ENCODE measurements at places on chromosomes 1 and 21.

- no peak for DNase-seq
These were observed 321.3 kb upstream of the USP24 start for GRCh38 chr1:55536545-55536865.

GRCh38 chr1:186887203-186887602, 58.5 kb downstream of the PLA2G4A start:
- no peak for DNase-seq

DNA sequence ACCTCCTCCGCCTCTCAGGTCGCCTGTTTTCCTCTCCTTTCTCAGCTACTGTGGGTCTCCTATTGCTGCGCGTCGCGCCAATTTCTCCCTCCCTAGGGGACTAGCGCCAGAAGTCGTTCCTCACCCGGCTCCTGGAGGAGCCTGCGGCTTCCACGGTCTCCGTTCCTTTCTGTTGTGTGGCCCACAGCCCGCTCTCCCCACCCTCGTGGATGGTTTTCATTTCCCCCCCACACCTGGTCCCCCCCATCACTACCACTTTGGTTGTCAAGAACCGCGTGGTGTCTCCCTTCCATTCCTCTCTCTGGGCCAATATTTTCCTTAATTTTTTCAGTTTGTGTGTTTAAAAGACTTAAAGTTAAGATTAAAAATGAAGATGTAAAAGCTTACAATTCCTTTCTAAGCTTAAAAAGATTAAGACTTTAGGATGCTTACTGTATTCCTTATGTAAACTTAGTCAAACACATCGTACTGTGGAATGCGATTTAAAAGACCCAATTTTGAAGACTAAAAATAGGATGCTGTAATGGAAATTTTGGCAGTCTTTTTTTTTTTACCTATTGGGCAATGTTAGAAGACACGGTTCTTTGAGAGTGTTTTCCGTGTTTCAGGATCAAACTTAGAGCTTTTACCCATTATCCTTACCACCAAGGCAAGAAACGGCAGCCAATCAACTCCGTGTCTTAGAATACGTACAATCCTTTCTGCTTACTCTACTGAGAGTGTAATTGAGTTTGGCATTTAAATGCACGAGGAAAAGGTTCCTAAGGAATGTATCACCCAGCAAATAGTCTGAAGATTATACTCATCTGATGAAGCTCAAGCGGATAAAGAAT, 773 bp downstream of the CNST start:
- no peak for DNase-seq

GRCh38 chr1:176183618-176184017, 23.5 kb downstream of the COP1 start:
- DNase-seq = no peak

GRCh38 chr1:212470059-212470458, 37.3 kb downstream of the NENF start:
- peak; percentile 77 for DNase-seq

DNA sequence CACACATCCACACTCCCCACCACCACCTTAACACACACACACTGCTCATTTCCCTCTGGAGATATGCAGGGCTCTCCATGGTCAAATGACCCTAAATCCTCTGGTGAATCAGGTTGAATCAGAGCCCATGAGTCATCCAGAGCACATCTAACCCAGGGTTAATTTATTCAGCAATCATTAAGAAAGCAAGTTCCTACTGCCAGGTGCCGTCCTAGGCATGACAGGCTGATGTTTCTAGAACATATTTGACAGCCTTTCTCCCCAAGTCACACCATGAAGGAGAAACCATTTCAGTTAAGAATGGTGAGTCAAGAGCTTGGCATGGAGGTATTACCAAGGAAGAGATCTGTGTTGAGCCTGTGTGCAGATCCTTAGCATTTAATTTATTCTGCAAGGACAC, 194.3 kb upstream of the CAMK1G start:
- no peak for DNase-seq

GRCh38 chr21:44900559-44901251, 20.0 kb downstream of the ITGB2 start:
- DNase-seq = no peak

- DNase-seq = no peak
These were observed 5.9 kb downstream of the ANKRD35 start for GRCh38 chr1:145879775-145880174.

GRCh38 chr1:9654051-9654833, 2.7 kb downstream of the PIK3CD start:
- DNase-seq = no peak

- DNase-seq = no peak
These were observed 39.9 kb upstream of the PPP1R15B start for GRCh38 chr1:204451352-204452124.

GRCh38 chr1:115713906-115714305, 54.6 kb downstream of the CASQ2 start:
- DNase-seq = no peak

DNA sequence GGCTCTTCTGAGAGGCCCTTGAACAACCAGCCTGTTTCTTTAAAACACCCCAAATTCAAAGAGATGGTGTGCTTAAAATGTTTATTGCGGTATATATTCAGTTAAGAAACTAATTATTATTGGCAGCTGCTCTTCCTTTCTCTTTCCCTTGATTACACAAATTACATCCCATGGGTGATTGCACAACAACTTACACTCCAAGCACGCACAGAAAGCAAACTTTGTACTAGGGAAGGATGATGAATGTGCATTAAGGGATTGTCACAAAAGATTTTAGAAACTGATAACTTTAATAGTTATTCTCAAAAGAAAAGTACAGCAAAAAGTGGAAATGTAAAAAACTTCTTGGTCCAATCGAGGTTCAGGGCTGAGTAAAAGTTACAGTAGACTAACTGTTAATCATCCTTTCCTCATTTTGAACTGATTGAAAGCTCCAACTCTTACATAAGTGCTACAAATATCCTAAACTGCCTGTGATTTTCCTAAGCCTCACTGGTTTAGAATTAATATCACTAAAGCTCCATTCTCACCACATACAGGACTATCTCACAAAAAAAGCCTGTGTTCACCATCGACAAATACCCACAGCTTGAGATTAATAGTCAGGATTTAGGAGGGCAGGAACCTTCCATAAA, 153.4 kb downstream of the TTLL7 start:
- no peak for DNase-seq

DNA sequence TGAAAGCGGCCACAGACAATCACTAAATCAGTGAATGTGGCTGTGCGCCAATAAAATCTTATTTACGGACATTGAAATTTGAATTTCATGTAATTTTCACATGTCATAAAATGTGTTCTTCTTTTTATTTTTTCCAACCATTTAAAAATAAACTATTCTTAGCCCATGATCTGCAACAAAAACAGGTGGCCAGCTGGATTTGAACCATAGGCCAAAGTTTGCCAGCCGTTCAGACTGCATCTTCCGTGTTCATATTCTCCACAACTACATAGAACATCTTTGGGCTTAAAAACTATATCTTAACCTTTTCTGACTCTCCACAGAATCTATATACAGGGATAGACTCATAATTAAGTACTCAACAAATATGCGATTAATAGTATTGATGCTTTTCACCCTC, 81.2 kb upstream of the RALGPS2 start:
- DNase-seq = no peak

GRCh38 chr1:166875734-166876539, at the start of gene TADA1:
Gene TADA1, minus strand, starts transcription at chr1:166876264. Its CDS starts 31 bp downstream, at chr1:166876233.
- peak; percentile 99 for DNase-seq

GRCh38 chr21:25929856-25930520, 195.2 kb downstream of the GABPA start:
- DNase-seq = no peak

GRCh38 chr1:37437087-37437486, 37.3 kb upstream of the ZC3H12A start:
- no peak for DNase-seq

GRCh38 chr1:158200527-158200926, 19.8 kb downstream of the CD1D start:
- no peak for DNase-seq

DNA sequence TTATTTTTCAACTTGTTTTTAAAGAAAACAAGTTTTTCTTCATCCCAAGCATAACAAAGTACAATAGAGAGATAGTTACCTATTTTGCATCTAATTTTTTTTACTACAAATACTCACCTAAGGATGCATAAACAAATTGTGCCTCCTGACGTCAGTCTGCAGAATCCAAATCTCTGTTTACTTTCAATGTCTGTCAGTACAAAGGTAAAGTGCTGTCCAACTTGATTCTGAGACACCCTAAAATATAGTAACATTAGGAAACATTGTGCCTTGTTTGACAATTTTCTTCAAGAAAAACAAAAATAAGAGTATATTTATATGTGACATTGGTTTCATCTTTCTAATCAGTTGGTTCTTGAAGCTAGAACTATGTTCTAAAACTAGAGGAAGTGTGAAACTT, 103.4 kb downstream of the DENND1B start:
- no peak for DNase-seq

DNA sequence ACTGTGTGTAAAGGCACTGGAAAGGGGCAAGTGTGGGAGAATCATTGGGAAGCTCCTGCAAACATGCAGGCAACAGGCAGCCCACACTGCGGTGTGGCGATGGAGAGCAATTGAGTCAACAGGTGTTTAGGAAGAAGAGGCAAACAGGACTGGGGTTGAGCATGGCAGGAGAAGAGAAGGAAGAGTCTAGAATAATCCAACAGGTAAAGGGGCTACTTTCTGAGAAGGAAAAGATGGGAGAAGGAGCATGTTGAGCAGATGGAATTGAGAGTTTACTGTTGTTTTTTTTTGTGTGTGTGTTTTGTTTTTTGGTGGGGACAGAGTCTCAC, 4.2 kb downstream of the DOP1B start:
- DNase-seq = no peak

DNA sequence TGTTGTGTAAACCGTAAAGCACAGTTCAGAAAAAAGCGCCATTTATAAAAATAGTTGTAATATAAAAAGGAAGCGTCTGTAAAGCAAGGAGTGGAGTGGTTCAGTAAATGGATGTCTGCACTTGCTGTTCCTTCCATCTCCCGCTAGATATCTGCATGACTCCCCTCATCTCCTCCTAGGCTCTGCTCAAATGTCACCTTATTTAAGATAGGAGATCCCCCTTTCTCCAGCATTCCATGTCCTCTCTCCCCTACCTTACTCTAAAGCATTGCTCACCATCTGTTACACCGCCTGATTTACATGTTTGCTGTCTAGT, 745 bp downstream of the MUL1 start:
- no peak for DNase-seq

- no peak for DNase-seq
These were observed 536.6 kb downstream of the RWDD3 start for GRCh38 chr1:95770581-95770980.

DNA sequence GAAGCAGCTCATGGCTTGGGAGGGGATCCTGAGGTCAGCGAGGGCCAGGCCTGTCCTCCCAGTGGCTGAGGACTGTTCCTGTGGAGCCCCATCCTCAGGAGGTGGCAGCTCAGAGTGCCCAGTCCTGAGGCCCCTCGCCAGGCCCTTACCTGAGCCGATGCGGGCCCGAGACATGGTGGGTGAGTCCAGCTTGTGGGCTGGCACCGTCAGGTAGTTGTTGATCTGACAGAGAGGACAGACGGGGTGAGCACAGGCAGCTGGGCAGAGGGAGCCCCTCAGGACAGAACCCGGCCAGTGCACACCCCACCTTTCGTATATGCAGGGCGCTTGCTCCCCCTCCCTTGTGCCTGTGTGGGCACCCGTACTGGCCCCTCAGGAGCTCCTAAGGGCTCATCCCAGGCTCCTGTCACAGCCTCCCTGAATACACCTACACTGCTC, 53.9 kb downstream of the SLC9A1 start:
- no peak for DNase-seq

GRCh38 chr1:154186177-154186576, 5.7 kb downstream of the TPM3 start:
- DNase-seq = no peak

DNA sequence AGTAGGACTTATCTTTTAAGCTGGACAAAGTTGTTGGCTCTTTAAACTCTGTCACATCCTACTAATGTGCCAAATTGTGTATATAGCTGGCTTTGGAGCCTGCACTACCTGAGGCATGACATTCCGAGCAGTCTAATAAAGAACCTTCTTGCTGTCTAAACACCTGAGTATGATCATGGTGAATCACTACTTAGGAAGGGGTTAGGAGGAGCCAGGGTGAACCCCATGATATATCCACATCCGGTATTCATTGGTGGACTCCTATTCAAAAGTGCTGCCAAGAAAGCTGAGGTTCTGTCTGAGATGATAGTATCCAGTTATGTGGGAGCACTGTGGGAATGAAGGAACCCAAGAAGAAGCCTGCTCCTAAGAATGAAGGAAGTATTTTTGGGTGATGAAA, 27.1 kb downstream of the CRNN start:
- DNase-seq = no peak

DNA sequence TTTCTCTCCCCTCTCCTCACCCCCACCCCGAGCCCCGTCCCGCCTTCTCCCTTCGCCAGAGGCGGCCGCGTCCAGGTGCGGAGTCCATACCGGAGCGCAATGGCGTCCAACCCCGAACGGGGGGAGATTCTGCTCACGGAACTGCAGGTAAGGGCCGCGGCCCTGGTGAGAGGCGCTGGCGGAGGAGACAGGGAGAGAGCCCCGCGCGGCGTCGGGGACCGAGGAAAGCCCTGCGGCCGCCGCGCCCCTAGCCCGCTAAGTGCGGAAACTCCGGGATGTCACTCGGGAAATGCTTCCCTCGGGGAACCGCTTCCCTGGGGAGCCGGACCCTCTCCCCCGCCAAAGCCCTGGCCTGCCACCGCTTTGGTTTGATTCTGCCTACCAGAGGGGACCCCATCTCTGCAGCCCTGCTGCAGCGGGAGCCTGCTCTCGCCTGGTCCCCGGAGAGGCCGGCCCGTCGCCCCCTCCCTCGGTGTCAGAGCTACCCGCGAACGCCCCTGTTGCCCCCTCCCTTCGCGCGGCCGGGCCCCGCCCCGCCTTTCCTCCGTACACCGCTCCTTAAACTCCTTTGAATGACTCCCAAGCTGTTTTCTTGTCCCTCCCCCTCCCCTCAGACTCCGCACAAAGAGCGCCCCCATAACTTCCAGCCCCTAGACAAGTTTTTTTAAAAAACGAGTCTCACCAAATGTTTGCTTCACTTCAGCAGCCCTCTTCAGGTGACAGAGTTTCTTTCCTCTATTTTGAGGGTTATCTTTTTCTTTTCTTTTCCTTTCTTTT, 597 bp downstream of the PKN2 start:
- no peak for DNase-seq

DNA sequence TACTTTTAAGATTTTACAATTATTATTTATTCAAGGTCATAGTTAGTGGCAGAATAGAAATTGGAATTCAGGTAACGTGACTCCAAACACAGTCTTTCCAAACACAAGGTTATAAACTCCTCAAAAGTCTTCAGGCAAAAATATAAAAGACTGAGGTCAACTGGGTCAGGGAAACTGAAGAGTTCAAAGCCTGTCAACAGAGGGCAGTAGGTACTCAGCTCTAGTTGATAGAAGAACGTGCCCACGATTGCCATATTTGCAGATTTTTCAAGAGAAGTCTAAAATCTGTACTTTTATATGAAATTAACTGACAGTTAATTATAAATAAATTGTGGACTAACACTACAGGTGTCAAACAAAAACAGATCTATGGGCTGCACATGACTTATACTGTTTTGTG, 135.0 kb downstream of the LHX4 start:
- no peak for DNase-seq

DNA sequence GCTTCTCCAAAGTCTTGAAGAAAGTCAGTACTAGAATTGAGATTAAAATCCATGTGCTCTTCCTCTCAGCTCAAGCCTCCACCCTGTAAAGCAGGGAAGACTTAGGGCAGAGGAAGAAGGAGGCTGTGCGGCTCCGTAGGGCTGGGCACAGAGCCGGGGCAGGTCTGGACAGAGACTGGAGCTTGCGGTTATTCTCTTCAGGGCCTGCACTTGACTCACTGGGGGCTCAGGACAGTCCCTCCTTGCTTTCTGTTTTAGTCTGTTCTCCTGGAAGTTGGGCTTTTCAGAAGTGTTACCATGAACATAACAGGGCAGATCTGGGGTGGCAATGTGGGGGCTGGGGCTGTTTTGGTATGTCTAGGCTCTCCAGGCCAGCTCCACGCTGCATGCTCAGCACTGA, 21.6 kb upstream of the TRABD2B start:
- no peak for DNase-seq
